Peyer's patch (tissue), 4 donors: ENCODE measurements at places on chromosomes 4 and X.

GRCh38 chr4:184409911-184410692 is 64.2 kb downstream of the IRF2 start:
- peak; percentile 65 for DNase-seq

GRCh38 chr4:86302251-86302650 is 57.6 kb downstream of the MAPK10 start:
- peak; percentile 48 for DNase-seq

DNA sequence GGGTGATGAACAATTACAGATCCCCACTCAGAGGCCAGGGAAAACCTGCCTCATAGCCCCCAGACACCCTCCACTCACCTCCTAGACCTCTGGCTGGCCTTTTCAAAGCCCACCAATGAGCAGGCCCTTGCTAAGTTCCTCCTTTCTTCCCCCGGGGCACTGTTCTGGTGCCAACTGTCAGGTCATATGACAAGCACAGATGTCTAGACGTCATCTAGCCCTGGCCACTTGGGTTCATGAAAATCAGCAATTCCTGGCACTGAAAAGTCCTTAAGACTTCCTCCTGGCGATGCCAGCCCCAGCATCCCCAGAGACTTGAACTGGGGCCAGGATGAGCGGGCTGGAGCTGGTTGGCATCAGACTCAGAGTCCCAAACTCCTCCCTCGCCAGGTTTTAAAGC is 115.6 kb upstream of the NALF2 start:
- no peak for DNase-seq

DNA sequence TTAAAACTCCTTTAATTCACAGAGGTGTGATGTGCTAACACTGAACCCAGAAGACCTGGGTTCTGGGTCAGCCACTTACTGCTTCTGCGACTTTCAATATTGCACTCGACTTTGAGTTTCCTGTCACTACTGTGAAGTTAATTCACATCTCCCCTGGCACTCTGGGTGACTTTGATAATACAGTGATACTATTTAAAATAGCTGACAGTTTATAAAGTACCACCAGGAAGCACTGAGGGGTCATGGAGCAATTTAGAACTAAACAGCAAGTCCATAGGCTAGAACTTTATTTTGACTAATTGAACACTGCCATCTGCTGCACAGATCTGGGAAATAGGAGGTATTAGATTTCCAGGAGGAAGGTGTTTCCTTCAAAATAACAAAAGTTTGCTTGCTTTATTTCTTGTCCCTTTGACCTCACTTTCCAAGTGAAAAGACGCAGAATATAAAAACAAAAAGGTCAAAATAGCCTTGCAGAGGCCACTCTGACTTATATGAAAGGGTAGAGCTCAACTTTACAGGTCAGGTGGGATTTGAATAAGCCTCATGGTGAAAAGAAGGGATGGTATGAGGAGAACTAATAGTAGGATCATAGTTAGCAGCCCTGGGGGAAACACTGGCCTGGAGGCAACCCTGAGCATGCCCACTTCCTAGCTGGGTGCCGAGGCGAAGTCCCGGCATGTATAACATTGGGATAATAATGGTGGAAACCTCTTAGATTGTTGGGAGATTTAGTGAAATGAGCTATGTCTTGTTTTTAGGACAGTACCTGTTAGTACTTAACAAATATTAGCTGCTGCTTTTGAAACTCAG is 53.4 kb downstream of the ZNF518B start:
- DNase-seq = no peak

DNA sequence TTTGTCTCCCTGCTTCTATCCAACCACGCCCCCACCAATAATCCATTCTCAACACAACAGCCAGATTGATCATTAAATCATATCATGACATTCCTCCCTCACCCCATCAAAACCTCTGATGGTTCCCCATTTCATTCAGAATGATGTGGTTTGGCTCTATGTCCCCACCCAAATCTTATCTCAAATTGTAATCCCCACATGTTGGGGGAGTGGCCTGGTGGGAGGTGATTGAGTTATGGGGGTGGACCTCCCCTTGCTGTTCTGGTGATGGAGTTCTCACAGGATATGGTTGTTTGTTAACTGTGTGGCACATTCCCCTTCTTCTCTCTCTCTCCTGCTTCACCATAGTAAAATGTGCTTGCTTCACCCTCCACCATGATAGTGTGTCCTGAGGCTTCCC is 23.3 kb downstream of the TRMT2B start:
- DNase-seq = no peak

DNA sequence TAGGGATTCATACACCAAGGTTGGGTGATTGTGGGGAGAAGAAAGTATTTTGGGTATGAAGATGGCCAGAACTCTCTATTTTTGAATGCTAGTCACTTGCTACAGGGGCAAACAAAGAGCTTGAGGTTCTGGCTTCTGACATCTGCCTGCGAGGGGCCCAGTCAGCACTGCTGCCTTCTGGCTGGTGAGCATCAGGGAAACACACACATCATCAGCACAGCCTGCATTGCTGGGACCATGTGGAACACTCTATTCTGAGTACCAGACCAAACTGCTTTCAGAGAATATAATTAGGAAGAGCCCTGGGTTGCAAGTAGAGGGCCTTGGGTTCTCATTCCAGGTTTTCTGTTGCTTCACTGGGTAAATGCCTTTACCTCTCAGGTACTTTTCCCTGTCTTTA is 14.1 kb downstream of the TRPC5 start:
- DNase-seq = no peak

- no peak for DNase-seq
Measured at GRCh38 chr4:53786632-53787031, 195.3 kb upstream of the LNX1 start.

DNA sequence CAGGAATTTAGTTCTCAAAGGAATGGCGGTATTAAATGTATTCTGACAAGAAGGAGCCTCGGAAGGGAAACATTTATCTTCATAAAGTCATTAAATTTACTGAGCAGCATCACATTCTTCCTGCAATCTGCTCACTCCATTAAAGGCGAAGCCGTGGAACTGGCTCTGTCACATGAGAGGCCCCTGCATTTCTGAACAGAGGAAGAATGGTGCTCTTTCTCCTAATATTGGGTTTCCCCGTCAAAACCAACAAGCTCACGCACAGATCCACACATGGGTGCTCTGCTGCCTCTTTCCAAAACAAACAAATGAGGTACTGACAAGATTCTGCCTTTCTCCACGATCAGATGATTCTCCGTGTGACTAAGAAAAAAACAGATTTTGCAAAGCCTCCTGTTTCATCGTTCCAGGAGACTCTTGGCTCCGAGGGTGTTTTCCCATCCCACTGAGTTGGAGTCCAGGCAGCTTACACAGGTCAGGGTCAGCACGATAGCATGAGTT is 191.2 kb downstream of the IDS start:
- no peak for DNase-seq
